ENCODE measurements at places on chromosomes 7 and 10. TPM values are rescaled to one million over a fixed set of nuclear protein-coding genes. Genes with fewer than 3 reads are reported as not detected.

Gene BAMBI
- polyA plus RNA-seq, result 2.9 TPM

DNA sequence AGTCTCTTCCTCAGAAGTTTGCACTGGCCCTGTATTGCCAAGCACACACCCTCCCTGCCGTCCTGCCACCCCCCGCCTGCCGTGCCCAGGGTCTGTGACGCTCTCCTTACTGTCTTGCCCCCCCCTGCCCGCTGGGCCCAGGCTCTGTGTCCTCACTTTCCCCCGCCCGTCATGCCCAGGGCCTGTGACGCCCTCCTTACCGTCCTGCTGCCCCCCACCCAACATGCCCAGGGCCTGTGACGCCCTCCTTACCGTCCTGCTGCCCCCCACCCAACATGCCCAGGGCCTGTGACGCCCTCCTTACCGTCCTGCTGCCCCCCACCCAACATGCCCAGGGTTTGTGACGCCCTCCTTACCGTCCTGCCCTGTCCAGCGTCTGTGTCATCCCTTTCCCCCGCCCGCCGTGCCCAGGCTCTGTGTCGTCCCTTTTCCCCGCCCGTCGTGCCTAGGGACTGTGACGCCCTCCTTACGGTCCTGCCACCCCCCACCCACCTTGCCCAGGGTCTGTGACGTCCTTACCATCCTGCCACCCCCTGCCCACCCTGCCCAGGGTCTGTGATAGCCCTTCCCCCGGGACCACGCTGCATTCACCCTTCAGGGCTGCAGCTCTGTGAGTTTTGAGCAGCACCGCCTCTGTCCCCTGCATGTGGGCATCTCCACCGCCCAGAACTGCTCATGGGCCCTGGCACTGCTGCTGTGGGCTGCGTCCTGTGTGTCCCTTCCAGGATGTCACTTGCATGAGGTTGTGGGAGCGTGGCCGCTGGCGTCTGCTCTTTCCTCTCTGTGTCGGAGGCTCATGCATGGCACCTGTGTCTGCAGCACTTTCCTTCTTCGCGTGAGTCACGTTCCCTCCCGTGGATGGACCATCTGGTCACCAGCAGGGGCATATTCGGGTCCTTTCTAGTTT is 19.3 kb upstream of the PRKAR1B start:
- H3K27me3 ChIP-seq, result no peaks in the 10 kb centered on the region
- H3K4me3 ChIP-seq, result no peak overlapping the region
- H3K27ac ChIP-seq, result no peak overlapping the region
- DNase-seq, result no peak
- H3K36me3 ChIP-seq, result peaks cover 15% of the 10 kb centered on the region

Gene MMRN2
- 11.7 TPM for polyA plus RNA-seq

DNA sequence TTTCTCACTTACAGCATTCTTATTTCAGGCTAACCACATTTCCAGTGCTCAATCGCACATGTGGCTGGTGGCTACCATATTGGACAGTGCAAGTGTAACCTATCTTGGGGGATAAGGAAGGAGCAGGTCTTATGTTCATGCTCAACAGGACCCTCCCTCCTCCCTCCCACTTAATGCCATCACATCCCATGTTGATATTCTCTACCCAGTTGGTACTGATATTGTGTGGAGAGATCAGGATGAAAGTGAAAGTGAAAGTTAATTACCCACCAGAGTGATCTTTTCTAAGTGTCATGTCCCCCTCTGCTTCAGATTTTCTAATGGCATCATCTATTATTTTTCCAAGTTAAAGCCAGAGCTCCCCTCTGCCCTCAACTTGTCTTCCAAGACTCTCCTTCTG is 91.6 kb downstream of the BMPER start:
- no peak overlapping the region for H3K27ac ChIP-seq
- H3K4me3 ChIP-seq, result no peak overlapping the region
- no peaks in the 10 kb centered on the region for H3K36me3 ChIP-seq
- H3K27me3 ChIP-seq, result no peaks in the 10 kb centered on the region
- no peak for DNase-seq

- H3K36me3 ChIP-seq, result no peaks in the 10 kb centered on the region
- no peak overlapping the region for H3K4me3 ChIP-seq
- H3K27me3 ChIP-seq, result no peaks in the 10 kb centered on the region
- H3K4me1 ChIP-seq, result peaks cover 53% of the 10 kb centered on the region
- no peak for DNase-seq
Measured at GRCh38 chr10:72321248-72322029, 33.3 kb downstream of the DNAJB12 start.
